ENCODE measurements at places on chromosomes 1 and 21.

- DNase-seq = no peak
Observed at GRCh38 chr1:22552021-22552420, 11.3 kb upstream of the EPHA8 start.

DNA sequence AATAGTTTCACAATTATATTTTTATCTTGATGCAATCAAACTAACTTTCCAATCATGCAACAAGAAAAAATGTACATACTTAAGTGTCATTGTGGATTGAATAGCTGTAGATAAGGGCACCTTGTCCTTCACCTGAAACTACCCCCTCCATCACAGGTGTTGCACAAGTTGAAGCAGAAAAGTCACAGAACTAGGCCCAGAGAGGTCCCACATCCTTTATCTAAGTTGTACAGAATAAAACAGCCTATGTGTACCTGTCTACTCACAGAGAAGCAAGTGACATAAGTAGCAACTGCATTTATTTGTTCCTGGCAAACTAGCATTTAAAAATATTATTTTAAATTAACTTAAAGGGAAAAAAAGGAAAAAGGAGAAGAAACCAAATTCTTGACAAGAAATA, 256.8 kb downstream of the FAF1 start:
- DNase-seq = no peak

DNA sequence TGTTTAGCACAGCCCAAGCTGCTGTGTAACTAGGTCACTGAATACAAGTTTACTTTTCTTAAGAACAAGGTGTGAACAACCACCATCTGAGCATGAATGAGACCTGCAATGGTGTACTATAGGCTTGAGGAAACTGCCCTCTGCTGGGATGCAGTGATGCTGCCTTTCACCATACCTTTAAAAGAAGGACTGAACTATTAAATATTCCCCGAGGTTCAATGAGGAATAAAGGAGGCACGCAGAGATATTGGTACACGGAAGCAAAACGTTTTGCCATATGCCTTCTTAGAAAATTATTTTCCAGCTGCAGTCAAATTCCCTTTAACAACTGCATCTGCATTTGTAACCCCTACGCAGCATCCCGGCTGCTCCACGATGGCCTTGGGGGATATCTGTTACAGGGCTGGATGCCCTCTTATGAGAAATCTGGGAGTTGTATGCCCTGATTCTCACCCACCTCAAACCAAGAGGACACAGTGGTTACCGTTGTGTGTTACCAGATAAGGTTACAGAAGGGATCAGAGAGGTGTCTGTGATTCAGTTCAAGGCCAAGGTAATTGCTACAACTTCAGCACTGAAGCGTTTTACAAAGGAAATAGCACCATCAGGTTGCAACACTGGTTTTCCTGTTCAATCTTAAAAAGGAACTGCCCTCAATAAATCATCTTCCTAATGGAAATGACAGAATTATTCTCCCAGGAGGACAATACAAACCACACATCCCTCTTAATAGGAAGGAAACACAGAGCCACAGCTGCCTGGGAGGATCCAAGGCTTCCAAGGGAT, 470.5 kb downstream of the LTN1 start:
- DNase-seq = no peak

DNA sequence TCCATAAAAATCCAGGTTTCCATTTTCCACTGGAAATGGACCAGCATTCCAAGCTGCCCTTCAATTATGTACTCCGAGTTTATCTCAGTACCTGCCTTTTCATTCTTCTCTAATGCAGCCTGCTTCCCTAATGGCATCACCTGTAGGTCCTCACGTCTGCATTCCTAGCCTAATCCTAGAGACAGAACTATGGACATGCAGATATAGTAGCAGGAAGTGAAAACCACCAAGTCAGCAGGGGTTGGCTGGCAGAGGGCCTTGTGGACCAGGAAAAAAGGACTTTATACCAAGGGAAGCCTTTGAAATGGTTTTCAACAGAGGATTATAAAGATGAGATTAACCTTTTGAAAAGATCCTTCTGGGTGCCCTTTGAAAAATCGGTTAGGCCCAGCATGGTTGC, 135.7 kb upstream of the L1TD1 start:
- no peak for DNase-seq

GRCh38 chr1:177181280-177181630, 10.5 kb downstream of the BRINP2 start:
- peak; percentile 71 for DNase-seq

DNA sequence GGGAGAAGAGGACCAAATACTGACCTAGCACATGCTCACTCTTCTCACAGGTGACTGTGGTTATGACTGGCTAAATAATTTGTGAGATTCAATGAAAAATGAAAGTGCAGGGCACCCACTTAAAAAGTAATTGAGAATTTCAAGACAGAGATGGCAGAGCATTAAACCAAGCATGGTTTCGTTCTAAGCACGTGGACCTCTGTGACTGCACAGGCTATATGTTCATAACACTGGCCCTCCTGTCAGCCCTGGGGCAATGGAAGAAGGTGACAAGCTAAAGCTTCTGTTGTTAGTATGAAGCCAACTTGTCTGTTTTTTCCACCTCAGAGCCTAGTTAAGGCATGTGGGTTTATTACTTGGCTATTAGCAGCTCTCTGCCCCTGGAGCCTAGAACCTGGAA, 130.9 kb downstream of the FASLG start:
- DNase-seq = no peak

DNA sequence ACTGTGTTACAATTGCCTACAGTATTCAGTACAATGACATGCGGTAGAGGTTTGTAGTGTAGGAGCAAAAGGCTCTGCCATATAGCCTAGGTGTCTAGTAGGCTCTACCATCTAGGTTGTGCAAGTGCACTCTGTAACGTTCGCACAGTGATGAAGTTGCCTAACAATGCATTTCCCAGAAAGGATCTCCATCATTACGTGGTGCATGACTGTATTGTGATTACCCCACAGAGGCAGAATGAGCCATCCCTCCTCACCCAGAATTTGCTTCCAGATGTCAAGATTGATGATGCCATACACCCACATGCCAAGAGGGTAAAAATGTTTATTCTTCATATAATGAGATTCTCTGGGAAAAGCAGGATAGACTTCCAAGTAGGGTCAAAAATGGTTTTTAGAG, 199.3 kb upstream of the CTTNBP2NL start:
- DNase-seq = no peak

GRCh38 chr21:44572959-44573583, 458 bp upstream of the KRTAP10-4 start:
- no peak for DNase-seq

- DNase-seq = no peak
Observed at GRCh38 chr1:188269956-188270355, 1441.2 kb downstream of the PLA2G4A start.

DNA sequence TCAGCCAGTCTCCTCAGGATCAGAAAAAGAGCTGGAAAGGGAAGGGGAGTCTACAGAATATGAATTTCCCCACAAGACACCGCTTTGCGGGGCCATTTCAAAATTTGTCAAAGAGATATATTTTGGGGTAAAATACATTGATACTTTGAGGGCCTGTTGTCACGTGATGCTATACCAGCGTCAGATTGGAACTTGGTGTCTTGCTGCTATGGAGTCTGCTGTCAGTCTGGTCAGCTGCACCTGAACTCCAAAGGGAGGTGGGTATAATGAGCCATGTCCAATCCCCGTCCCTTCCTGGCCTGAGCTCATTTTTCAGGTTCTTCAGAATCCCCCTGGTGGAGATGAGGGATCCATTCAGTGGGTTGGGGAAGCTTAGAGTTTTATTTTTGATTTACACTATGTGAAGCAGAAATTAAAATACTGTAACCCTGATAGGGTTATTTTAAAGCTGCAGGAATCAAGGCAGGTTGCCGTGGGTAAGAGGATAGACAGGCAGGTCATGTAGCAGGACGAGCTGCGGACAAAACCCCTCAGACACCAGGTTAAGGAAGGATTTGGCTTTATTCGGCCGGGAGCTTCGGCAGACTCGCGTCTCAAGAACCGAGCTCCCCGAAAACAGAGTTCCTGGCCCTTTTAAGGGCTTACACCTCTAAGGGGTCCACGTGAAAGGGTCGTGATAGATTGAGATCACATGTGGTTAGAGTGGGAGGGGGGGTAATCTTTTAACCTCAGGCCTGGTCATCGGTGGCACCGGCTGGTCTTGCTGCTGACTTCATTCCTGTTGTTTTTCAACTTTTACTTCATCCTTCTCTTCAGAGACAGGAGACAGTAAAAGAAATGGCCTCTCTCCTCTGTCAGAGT, 2.2 kb upstream of the POFUT2 start:
- DNase-seq = no peak

DNA sequence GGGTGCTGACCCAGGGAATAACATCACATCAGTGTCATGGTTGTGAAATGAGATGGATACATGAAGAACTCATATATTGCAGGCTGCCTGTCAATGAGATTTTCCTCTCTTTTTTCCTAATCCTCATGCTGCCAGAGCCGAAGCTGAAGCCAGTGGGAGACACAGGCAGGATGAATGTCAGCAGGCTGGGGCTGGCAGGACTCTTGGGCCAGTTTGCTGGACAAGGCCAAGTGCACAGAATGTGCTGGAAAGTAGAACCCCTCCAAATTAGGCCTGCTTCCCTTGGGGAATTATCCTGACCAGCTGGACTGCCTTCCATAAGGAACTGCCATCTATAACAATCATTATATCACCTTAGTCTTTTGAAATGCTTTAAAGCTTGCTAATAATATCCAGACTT, 31.4 kb downstream of the SLC44A3 start:
- no peak for DNase-seq

GRCh38 chr1:177817937-177818875, 151.7 kb downstream of the SEC16B start:
- peak; percentile 38 for DNase-seq

- DNase-seq = no peak
Observed at GRCh38 chr1:47460456-47460855, 22.6 kb downstream of the FOXD2 start.

GRCh38 chr1:55658917-55659316, 443.8 kb upstream of the USP24 start:
- no peak for DNase-seq

DNA sequence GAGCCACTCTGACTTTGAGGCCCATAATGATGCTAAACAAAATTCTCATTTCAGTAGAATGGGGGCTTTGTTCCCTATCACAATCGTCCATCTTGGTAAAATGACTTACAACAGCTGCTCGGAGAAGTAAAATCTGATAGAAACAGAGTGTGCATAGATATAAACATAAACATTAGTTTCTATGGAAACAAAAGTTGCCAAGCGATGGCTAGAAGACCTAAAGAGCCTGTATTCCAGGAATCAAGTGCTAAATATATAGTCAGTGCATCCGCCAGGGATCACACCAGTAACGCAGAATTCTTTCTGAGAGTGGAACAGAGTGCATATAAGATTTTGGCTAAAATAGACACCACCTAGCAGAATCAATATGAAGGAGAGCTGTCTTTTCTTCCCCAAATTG, 91.2 kb upstream of the KAZN start:
- DNase-seq = no peak

DNA sequence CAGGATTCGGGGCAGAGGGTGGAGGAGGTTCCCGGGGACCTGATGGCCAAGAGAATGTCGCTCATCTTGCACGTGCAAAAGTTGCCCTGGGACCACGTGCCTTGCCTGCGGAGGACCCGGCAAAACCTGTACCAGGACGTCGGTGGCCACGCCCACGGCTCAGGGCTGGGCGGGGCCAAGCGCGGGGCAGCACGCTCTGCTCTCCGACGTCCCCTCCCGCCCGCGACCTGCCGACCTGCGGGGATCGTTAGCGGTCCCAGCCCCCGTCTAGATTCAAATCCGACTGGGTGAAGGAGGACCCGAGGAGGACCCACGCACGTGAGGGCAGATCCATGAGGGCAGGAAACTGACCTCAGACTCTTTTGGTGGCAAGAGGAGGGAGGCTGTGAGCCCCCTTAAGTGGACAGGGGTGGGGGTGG, at the start of gene C1orf167:
TSS of gene C1orf167 (plus strand) at position 206 of the 419 bp plus-strand sequence. CDS start 2,208 bp downstream, outside the sequence.
- peak; percentile 40 for DNase-seq

- peak; percentile 24 for DNase-seq
Observed at GRCh38 chr1:98053471-98054366, 132.9 kb upstream of the DPYD start.

DNA sequence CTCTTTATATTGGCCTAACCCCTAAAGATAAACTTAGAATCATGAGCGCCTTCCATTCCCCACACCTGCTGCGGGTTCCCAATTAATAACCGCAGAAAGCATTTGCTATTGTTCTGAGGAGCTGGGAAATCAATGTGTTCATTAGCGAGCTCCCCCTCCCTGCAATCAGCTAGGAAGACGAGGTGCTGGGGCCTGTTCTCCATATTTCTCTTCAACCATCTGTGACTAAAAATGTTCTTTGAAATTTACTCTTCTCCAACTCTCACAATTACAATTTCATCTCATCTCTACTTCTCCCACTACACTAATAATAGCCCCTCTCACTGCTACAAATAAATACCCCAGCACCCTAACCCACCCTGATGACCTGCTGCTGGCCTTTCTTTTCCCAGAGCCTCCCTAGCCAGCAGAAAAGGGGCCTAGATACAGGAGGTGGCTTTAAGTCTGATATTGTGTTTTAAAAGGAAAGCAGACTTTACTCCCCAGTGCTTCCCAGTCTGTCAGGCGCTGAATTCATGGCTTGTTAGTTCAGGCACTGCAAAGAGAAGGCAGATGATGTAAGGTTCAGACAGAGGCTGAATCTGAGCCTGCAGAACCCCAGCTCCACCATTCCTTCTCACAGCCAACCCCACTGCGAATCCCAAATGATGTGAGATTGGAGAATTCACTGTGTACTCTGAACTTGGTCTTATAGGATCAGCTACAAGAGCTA, 477.5 kb upstream of the DAB1 start:
- no peak for DNase-seq

DNA sequence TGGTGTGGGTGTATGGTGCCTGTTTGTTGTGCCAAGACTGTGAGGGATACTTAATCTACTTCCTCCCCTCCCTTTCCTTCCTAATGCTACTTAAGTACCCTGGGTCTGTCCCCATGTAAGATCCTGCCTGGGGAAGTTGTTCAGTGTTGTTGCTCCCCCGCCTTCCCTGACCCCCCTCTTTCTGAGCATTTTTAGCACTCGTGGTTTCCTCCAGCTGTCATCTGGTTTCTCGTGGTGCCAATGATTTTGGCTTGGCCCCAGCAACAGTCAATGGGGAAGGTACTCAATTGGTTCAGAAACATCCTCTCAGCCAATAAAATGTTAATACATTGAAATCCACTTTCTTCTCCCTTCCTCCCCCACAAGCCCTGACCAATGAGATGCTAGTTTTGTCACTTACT, 8.0 kb upstream of the B4GALT3 start:
- DNase-seq = no peak

DNA sequence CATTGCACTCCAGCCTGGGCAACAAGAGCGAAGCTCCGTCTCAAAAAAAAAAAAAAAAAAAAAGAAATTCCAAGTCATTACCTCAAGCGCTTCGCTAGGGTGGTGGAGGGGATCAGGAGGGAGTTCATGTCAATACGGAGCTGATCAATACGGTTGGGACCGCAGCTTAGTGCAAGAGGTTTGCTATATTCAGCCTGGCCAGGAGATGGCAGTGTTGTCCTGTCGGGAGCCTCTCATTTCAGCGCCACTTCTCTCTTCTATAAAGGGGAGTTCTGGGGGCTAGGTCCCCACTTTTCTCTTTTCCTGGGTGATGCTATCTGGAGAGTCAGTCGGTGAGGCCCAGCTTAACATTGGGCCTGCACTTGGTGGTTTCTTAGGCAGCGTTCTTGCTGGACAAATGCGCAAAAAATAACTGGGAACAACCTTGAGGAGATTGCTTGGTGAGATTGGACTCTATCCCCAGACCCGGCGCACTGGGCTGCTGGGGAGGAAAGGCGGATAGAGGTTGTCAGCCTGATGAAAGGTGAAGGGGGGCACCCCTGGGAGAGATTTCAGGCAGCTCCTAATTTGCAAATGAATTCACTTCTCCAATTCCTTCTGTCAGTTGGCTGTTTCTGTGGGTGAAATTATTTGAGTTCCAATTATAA, 40.4 kb downstream of the KIAA0040 start:
- peak; percentile 69 for DNase-seq

All from NCI-H526 (cell line).